ENCODE measurements at places on chromosomes 5 and 9.

GRCh38 chr5:138082033-138082432, 1.8 kb upstream of the WNT8A start:
- no peak for DNase-seq

GRCh38 chr9:115673599-115673998, 480.0 kb upstream of the PAPPA start:
- DNase-seq, result no peak

GRCh38 chr5:35483780-35484179, 133.9 kb upstream of the SPEF2 start:
- DNase-seq, result no peak

DNA sequence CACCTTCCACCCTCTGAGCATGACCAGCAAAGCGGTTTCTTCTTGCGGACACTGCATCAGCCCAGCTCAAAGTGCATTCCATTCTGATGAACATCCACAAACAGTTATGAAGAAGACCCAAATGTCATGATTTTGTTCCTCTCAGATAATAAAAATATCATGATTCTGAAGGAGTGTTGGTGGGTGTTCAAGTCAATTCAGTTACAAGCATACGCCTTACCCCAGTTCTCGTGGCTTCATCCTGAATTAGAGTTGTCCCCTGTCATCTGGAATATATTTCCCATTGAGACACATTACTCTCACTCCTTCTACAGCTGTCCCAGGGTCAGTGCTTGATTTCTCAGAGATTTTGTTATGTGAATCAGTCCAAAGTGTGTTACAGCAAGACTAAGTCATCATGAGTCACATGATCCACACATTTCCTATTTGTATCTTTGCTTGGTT, 325.4 kb downstream of the RFX3 start:
- no peak for DNase-seq

GRCh38 chr5:176134529-176135223, 103.5 kb upstream of the SIMC1 start:
- no peak for DNase-seq

DNA sequence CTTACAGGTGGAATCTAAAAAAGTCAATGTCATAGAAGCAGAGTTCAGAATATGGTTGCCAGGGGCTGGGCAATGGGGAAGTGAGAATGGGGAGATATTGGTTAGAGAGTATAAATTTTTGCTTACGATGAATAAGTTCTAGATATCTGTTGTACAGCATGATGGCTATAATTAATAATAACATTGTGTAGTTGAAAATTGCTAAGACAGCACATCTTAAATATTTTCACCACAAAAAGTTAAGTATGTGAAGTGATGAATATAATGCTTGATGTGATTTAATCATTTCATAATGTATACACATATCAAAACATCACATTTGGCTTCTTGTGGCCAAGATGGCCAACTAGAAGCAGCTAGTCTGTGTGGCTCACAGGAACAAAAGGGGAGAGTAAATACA, 425.9 kb upstream of the ACO1 start:
- no peak for DNase-seq

DNA sequence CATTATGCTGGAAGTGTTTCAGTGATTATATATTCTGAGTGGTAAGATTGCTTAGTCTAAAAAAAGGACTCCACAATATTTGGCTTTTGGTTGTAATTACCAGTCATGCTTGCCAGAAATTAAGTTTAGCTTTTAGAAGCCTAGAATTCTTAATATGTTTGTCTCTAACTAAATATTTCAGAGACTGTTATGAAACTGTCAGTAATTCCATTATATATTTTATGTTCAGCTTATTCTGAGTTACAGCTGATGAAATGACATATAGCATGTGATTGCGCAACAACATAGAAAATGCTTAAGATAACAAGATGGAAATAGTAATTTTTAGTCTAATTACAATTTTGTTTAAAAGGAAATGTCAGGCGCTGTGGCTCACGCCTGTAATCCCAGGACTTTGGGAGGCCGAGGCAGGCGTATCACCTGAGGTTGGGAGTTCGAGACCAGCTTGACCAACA, 44.2 kb downstream of the KIAA1958 start:
- DNase-seq, result no peak

GRCh38 chr5:14123974-14124482, 19.1 kb upstream of the TRIO start:
- DNase-seq, result no peak

GRCh38 chr9:6714176-6714575, 43.6 kb upstream of the KDM4C start:
- no peak for DNase-seq

GRCh38 chr5:14251733-14252132, 108.6 kb downstream of the TRIO start:
- DNase-seq, result no peak

GRCh38 chr9:69627281-69627680, 44.9 kb downstream of the APBA1 start:
- DNase-seq, result peak; percentile 32

DNA sequence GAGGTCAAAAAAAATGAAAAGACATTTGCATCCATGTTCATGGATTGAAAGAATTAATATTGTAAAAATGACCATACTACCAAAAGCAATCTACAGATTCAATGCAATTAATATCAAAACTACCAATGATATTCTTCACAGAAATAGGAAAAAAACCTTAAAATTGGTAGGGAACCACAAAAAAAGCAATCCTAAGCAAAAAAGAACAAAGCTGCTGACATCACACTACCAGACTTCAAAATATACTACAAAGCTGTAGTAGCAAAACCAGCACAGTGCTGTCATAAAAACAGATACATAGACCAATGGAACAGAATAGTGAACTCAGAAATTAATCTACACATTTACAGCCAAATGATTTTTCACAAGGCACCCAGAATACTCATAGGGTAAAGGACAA, 34.3 kb downstream of the RGMB start:
- no peak for DNase-seq

DNA sequence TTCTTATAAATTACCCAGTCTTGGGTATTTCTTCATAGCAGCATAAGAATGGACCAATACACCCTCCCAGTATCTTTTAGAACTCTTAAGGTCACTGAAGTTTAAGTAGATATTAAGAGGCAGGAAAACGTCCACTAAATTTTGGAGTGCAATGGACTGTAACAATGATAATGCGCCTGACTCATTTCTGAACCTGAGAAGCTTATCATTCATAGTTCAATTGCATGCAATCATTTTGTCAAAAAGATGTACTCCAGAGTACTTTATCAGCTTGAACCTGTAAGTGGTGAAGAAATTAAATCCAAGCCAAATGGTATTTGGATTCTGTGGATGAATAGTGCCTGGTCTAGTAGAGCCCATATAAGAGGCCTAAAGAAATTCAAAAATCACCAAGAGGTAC, 196.5 kb upstream of the CDH9 start:
- DNase-seq, result no peak

GRCh38 chr5:102933316-102933715, 178.2 kb downstream of the PAM start:
- no peak for DNase-seq

DNA sequence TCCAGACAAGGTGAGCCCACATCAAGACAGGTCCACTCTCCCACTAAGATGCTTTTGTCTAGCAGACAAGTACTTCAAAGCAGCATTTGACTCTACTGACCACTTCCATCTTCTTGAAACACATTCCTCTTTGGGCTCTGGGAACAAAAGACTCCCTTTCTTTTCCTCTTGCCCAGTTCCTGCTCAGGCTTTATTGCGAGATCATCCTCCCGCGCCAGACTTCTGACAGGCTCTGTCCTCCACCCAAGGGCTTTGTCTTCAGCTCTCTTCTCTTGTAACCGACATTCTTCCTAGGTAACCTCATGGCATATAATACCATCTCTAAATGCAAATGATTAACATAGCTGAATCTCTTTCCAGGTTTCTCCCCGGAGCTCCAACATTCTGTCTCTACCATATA, 85.8 kb downstream of the NUDT12 start:
- no peak for DNase-seq

DNA sequence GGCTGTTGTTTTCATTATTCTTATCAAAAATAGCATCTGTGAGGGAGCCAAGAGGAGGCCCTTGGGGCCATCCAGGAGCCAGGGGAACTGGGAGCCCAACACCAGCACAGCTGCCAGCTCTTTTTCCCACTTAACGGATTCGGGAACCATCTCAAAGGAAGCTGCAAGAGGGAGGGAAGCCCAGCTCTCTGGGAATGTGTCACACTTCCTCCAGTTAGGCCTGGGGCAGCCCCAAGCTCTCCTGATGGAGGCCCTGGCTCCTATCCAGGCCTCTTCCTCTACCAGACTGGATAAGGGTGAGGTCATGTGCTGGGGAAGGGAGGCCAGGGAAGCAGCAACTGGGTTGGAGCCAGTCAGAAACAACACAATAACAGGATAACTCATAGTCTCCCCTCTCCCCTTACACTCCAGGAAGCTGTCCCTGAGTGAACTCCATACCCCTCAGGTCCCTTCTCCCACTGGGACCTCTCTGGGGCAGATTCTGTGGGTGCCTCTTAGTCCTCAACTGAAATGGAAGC, 12.7 kb downstream of the CSF2 start:
- DNase-seq, result no peak

DNA sequence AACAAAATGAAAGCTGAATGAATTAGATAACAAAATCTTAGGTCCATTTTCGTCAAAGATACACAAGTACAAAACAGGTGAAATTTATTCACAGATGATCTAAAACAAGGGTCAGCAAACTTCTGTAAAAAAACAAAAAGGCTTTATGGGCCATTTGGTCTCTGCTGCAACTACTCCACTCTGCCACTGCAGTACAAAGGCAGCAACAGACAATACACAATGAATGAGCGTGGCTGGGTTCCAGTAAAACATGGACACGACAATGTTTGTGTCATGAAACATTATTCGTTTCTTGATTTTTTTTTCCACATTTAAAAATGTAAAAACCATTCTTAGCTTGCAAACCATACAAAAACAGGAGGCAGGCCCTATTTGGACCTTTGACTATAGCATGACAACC, 71.9 kb downstream of the ECPAS start:
- no peak for DNase-seq

DNA sequence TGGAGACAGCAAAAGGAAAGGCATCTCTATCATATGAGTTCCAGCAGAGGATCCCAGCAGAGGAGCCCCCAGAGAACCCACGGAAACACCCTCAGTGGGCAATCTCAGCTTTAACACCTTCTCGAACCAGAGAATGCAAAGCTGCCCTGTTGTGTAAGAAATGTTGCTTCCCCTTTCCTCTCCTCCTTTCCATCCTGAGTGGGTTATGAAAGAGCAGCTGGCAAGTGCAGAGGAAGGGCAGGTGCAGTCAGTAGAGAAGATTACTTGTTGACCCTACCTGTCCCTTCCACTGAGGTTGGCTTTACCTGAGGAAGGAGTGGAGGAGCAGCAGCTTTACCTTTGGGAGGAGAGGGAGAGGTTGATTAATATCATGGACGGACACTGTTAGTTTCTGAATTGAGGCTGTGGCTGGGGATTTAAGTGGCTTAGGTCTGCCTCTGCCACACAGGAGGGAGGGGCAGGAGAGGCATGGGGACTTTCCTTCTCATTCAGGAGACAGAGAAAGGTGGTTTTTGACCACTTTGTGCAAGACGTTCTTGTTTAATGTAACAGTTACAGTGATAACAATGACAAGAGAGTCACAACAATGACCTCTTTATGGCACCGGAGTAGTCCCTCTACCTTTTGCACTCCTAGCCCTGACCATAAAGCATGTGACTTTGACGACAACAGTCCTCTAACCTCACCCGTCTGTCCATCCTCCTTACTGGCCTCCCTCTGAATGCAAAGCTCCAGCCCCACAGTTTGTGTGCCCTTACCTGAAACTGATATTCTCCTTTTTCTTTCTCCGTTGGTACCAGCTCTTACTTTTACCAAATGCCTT, 254.8 kb downstream of the NSG2 start:
- no peak for DNase-seq

DNA sequence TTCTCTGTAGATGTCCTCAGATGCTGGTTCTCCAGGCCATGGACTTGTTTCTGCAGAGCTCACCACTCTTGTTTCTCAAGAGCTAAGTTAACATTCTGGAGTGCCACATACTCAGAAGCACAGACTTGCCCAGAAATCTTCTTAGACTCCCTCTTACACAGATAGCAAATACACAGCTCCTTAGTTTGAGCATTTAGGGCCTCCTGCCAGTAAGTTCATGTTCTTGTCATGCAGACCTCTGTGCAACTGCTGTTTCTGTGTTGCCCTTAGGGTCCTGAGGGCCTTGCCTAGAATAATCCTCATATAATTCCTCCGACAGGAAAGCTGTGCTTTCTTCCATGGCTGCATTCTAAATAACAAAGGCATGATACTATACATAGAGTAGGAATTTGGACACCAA, 1.3 kb upstream of the PTPDC1 start:
- no peak for DNase-seq

DNA sequence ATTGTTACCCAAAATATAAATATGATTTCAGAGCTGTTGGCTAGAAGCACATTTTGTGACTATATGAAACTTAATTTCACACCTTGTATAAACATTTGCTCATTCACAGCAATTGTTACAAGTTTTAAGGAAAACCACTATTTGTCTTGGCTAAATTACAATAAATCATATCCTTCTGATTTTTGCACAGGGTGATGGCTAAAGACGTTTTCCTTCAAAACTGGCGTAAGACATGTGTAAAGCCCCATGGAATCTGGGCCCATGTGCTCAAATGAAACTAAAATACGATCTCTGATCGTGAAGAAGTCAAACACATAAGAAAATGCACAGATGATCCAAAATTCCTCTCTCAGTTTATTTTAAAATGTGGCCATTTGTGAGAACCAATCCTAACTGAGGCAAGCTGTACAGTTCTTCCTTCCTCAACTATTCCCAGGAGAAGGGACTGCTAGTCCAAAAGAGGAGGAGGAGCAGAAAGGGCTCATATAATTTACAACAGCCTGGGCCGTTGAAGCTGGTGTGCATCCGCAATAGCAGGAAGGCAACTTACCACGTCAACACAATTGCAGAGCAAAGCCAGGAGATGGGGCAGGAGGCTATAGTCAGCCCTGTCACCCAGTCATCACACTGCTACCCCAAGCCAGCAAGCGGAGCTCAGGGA, 98.4 kb downstream of the MED27 start:
- no peak for DNase-seq

DNA sequence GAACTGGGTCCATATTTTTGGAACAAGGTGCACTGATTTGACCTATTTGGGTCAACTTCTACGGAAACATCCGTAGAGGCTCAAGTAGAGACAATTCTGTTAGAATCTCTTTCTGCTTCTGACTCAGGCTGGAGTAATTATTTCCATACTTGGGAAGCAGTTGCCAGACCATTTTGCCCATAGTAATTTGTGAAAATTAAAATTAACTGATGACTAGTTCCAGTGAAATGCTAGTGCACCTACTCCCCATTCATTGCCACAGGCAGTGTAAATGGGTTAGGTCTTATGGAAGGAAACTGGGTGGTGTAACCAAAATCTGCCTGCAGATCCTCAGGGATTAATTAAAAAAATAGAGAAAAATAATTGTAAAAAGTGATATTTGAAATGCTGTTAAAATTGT, 201.1 kb downstream of the TENT4A start:
- DNase-seq, result no peak

- no peak for DNase-seq
Measured at GRCh38 chr5:171840066-171840465, 54.4 kb downstream of the SMIM23 start.

- no peak for DNase-seq
Measured at GRCh38 chr5:930866-931265, 38.2 kb downstream of the TRIP13 start.
